A549 treated with Mapracorat at 1 μM for 4 hours (cell line): ENCODE measurements at places on chromosomes 7 and 10. TPM values are rescaled to one million over a fixed set of nuclear protein-coding genes. Genes with fewer than 3 reads are reported as not detected.

The ASIC3 gene
- total RNA-seq, result 7.7 to 11.7 TPM (median 8.7 TPM) in 5 replicates

The JAKMIP3 gene
- total RNA-seq, result 0.95 to 1.2 TPM (median 1.1 TPM) in 5 replicates

The SP8 gene
- total RNA-seq, result not detected in 5 replicates

The DGKI gene
- total RNA-seq, result 0.22 to 0.63 TPM (median 0.39 TPM) in 5 replicates

The CYP26C1 gene
- total RNA-seq, result 0.07 TPM in 1 of 5 replicates, not detected in the others

The CNPY1 gene
- total RNA-seq, result not detected in 5 replicates

The RAPGEF5 gene
- 0.10 to 0.31 TPM (median 0.16 TPM) in 5 replicates for total RNA-seq

The HOXA1 gene
- total RNA-seq, result 2.5 to 3.4 TPM (median 3.0 TPM) in 5 replicates

The HEPACAM2 gene
- total RNA-seq, result not detected in 5 replicates

The ZFAND4 gene
- 3.5 to 5.2 TPM (median 4.8 TPM) in 5 replicates for total RNA-seq

The PRTFDC1 gene
- 15.6 to 18.2 TPM (median 16.1 TPM) in 5 replicates for total RNA-seq

The FKBP6 gene
- not detected in 5 replicates for total RNA-seq

The SPOCK2 gene
- 0.29 to 0.69 TPM (median 0.45 TPM) in 5 replicates for total RNA-seq

The CREB5 gene
- total RNA-seq, result 3.4 to 4.7 TPM (median 3.6 TPM) in 5 replicates

The IGFBP3 gene
- 123 to 199 TPM (median 170 TPM) in 5 replicates for total RNA-seq

The CPXM2 gene
- total RNA-seq, result 0.07 TPM in 1 of 5 replicates, not detected in the others

The C10orf105 gene
- not detected in 5 replicates for total RNA-seq

The SAMD9 gene
- 2.5 to 5.1 TPM (median 4.0 TPM) in 5 replicates for total RNA-seq

The TLX1 gene
- total RNA-seq, result not detected in 5 replicates

The C1QL3 gene
- not detected in 5 replicates for total RNA-seq

The CADPS2 gene
- 0.03 to 0.11 TPM (median 0.05 TPM) in 4 of 5 replicates, not detected in the other for total RNA-seq

The AZGP1 gene
- total RNA-seq, result 0.13 TPM in 1 of 5 replicates, not detected in the others

The PRSS2 gene
- total RNA-seq, result not detected in 5 replicates

The ELOVL3 gene
- 0.22 to 0.53 TPM (median 0.26 TPM) in 5 replicates for total RNA-seq

The HGF gene
- 0.02 TPM in 1 of 5 replicates, not detected in the others for total RNA-seq

The LOXL4 gene
- 1.2 to 1.7 TPM (median 1.6 TPM) in 5 replicates for total RNA-seq

The CLCN1 gene
- 0.05 to 0.37 TPM in 2 of 5 replicates, not detected in the others for total RNA-seq

The HSPA12A gene
- total RNA-seq, result 8.8 to 10.5 TPM (median 9.7 TPM) in 5 replicates

The SPDYE9 gene
- total RNA-seq, result not detected in 5 replicates

The IDI2 gene
- total RNA-seq, result 0.10 TPM in 1 of 5 replicates, not detected in the others
